ENCODE measurements at places on chromosomes 2 and 18.
A peak's percentile ranks its signal among the peaks of the same experiment; 100 is the strongest.

DNA sequence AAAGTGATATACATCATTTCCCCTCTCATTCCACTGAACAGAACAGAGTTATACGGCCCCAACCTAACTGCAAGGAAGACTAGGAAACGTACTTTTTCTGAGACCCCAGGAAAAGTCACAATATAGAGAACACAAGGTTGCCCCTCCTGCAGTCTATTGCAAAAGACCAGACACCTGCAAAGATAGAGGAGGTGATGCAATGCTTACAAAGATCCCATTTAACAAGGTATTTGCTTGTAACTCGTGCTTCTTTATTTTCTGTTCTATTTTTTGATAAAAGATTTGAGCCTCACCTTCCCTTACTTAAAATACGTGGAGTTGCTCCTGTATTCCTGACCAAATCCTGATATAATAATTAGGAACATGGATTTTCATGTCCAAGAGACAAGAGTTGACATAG, 793.0 kb upstream of the ID2 start:
- DNase-seq: no peak

DNA sequence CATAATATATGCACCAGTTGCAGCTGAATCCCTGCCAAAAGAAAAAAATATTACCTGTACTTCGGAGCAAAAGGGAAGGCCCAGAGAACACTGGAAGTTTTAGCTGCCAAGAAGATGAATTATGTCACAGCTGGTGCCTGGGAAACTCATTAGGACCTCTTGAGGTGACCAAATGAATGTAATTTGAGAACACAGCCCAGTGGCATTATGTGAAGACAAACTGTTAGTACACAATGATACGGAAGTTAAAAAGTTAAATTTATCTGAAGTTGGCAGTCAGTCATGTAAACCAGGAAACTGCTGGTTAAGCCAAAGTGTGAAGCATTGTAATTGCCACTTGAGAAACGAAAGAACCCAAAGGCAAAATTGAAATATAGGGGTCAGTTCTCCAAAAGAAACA, 80.7 kb downstream of the EML4 start:
- DNase-seq: no peak

GRCh38 chr2:20077411-20077940, 26.0 kb upstream of the LAPTM4A start:
- no peak for DNase-seq

DNA sequence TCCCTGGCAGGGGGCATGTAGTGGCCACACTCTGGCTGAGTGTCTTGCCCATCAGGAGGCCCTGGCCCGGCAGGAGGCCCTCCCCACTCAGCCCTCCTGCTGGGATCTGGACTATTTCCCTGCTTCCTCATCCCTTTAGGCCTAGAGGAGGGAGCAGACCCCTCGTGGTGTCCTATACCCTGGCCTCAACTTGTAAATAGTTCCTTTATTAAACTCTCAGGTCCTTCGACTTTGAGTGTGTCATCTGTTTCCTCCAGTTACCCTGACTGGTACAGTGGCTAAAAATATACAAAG, 166.7 kb upstream of the GLI2 start:
- DNase-seq: no peak

DNA sequence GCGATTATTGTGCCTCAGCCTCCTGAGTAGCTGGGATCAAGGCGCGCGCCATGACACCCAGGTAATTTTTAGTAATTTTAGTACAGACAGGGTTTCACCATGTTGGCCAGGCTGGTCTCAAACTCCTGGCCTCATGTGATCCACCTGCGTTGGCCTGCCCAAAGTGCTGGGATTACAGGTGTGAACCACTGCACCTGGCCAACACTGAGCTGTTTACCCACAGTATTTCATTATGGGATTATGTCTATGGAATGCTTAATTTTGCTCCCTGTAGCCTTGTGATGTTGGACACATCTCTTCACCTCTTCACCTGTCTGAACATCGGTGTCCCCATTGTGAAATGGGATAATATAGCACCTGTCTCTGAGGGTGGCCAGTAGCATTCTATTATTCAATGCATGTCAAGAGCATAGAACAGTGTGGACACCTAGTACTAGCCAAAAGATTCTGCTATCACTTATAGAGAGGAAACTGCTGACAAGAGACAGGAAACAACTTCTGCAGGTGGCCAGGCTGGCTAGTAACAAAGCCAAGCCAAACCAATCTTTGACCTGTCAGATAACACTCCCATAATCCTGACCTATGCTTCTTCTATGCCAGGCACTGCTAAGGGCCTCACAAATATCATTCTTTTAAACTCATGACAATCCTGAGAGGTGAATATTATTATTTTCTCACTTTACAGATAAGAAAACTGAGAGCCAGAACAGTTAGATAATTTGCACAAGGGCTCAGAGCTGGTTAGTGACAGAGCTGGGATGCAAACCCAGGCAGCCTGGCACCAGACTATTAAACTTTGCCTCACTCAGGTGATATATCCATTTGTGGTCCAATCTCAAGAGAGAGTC, 29.4 kb upstream of the REEP1 start:
- no peak for DNase-seq

DNA sequence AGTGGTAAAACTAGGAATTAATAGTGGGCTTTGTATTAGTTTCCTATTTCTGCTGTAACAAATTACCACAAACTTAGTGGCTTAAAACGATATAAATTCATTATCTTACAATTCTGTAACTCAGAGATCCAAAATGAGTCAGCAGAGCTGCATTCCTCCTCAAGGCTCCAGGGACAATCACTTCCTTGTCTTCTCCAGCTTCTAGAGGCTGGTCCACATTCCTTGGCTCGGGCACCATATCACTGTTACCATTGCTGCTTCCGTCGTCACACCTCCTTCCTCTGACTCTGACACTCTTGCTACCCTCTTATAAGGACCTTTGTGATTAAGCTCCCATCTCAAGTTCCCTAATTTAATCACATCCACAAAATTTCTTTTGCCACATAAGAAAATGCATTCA, 567.8 kb upstream of the KLHL29 start:
- DNase-seq: peak; percentile 1

- peak; percentile 69 for DNase-seq
Measured at GRCh38 chr2:230713331-230714135, 891 bp downstream of the CAB39 start.

DNA sequence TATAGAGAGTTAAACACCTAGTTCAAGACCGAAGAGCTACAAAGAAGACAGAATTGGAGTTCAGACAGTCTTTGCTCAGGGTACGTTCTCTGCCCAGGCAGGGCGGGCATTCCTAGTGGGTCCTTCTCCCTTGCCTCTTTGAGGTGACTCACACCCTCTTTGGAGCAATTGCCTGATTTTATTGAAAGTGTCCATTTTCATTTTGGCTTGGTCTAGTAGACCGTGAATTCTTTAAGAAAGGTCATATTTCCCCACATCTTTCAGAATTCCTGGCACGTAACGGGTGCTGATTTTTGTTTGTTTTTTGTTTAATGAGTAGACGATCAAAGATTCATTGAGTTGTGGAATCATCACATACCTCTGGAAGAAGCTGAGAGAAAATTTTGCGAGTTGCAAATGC, 871.5 kb downstream of the RNF144A start:
- DNase-seq: no peak

GRCh38 chr2:218780851-218781690, 876 bp upstream of the CYP27A1 start:
- DNase-seq: peak; percentile 3

DNA sequence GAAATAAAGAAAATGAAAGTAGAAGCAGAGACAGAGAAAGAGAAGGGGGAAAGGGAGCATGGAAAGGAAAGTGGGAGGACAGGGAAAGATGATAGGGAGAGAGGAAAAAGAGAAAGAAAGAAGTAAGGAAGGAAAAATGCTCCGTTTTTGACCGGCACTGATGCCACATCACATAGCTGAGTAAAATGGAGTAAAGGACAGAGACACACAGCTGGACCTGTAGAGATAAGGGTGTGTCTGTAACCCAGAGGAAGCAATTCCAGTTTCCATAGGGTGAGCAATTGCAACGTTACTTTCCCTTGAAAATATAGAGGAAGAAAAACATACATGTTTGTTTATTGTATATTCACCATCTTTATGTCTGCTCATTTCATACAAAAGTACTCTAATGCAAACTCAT, 1866.9 kb upstream of the PIK3C3 start:
- DNase-seq: no peak

GRCh38 chr18:2537296-2537695, 34.0 kb downstream of the METTL4 start:
- DNase-seq: no peak

- DNase-seq: no peak
Measured at GRCh38 chr2:49175831-49176230, 21.5 kb upstream of the FSHR start.

DNA sequence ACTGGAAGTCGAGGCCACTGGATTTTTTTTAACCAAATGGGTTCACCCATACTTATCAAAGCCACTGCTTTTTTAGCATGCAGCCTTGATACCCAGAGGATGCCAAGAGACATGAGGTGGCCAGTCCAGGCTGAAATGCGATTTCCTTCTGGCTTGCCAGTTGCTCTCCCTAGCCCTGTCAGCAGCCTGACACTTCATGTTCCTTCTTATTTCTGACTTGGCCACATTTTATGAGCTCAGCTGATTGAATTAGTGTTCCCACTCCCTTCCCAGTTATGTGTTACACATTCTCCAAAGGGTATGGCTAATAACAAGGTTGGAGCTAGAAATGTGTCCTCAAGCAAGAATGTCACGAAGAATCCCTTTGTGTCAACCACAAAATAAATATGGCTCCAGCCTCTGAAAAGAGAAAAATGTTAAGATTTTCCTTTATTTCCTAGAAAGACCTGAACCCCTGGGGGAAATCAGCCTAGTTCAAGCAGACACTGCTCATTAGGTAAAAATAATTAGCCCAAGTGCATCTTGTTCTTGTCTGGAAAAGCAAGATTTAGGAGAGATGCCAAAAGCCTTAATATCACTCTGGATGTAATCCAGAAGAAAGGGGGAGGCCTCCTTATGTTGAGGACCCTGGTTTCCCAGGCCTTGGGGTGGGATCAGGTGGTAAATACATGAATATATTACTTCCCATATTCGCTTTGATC, 121.7 kb upstream of the TACR1 start:
- DNase-seq: no peak
